Vagina (tissue), 2 donors: ENCODE measurements at places on chromosomes 4 and X. TPM values are rescaled to one million over a fixed set of nuclear protein-coding genes. Genes with fewer than 3 reads are reported as not detected.
A peak's percentile ranks its signal among the peaks of the same experiment; 100 is the strongest.

The CYTL1 gene
- total RNA-seq = 2.0 TPM

The FATE1 gene
- total RNA-seq = not detected

The UGT2B17 gene
- not detected for total RNA-seq

The ASB5 gene
- 5.9 TPM for total RNA-seq

The MAGEA1 gene
- not detected for total RNA-seq

The EIF1AX gene
- total RNA-seq = 47.6 TPM

The NAA11 gene
- total RNA-seq = not detected

The FGA gene
- total RNA-seq = not detected

The CTAG1A gene
- not detected for total RNA-seq

The CLCN3 gene
- 19.6 TPM for total RNA-seq

The RTL5 gene
- 4.4 TPM for total RNA-seq

DNA sequence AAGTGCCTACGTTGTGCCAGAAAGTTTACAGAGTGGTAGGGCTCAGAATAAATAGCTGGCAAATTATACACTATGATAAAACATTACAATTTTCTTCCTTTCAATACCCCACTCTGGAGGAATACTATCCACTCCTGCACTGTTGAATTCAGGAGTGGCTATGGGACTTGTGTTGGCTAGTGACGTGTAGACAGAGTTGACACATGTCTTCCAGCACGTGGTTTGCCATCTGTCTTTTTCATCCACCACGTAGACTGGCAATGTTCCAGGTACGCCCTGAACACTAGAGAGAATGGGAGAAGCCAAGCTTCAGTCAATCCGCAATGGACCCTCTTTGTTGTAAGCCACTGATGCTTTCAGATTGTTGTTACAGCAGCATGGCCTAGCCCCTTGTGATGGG, 168.8 kb upstream of the RBPJ start:
- no peak for DNase-seq

DNA sequence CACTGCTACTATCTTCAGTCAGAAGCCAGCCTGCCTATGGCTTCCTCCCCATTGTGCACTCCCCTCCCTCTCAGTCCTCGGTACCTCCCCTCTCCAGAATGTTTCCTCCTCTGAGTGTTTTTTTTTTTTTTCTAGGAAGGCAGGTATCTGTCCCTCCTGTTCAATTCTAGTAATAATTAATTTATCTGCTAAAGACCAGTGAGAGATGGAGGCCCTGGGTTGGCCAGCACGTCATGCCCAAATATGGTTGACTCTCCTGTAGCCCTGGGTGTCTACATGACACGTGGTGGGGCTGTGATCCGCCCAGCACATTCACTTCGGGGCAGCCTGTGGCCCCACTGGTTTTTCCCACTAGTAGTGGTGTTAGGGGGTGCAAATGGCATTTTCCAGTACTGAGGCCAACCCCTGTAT, 1.8 kb downstream of the FLNA start:
- no peak for DNase-seq

- no peak for DNase-seq
Observed at GRCh38 chr4:143337600-143338287, 1.1 kb downstream of the GAB1 start.

DNA sequence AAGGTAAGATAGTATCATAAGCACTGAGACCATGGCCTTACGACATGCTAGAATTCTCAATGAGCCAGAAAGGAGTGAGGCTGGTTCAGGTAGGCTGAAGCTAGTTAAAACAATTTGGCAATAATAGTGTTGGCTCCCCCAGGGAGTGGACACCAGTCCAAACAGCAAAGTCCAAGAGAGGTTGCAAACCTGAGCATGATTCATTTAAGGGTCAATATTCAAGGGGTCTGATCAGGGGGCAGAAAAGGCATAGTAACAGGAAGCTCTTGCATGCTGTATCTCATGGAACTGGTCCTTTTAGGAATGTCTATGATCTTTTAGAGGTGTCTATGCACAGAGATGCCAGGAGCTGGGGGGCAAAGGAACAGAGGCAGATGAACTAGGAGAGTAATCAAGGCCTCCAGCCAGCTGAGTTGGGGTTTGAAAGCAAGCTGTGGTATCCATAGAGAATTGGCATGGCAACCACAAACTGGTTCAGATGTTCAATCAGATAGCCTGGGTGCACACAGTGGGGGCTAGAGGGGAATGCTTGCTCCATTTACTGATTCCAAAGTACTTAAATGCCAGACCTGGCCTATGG, 5.1 kb downstream of the GJB1 start:
- DNase-seq = no peak

GRCh38 chr4:165700855-165701254, 172.2 kb upstream of the TLL1 start:
- no peak for DNase-seq

- DNase-seq = no peak
Observed at GRCh38 chrX:118219866-118220265, 103.3 kb upstream of the KLHL13 start.

DNA sequence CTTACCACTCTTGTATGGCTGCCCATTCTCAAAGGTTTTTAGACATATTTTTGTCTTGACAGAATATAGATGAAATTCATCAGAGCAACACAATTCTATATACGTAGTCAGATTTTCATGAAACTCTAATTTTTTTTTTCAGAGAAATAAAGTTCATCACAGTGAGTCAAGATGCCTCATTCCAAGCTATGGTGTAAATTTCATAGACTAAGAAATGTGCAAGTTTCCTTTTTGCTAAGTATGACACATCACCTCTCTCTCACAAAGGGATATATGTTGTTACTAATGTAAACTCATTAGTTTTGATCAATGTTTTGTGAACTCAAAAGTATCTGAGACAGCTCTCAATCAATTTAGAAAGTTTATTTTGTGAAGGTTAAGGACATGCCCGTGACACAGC, 60.4 kb upstream of the ATXN3L start:
- no peak for DNase-seq

DNA sequence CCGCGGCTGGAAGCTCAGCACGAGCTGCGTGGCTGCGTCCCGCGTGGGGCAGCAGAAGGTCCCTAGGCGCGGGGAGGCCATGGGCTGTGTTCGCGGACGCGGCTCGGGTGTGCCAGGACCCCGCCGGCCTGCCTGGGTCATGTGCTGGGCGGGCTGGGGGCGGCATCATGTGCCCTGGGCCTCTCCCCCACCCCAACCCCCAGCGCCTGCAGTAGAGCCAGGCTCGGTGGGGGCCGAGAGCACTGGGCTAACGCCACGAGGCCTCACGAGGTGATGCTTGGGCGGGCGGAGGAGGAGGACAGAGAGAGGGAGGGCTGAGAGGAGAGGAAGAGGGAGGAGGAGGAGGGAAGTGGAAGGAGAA, at the start of gene GPR143:
TSS of gene GPR143 (minus strand) at position 111 of the 361 bp plus-strand sequence. CDS start at position 81, 30 bp downstream.
- DNase-seq = no peak

- no peak for DNase-seq
Observed at GRCh38 chr4:67575232-67576058, 16.9 kb downstream of the STAP1 start.

DNA sequence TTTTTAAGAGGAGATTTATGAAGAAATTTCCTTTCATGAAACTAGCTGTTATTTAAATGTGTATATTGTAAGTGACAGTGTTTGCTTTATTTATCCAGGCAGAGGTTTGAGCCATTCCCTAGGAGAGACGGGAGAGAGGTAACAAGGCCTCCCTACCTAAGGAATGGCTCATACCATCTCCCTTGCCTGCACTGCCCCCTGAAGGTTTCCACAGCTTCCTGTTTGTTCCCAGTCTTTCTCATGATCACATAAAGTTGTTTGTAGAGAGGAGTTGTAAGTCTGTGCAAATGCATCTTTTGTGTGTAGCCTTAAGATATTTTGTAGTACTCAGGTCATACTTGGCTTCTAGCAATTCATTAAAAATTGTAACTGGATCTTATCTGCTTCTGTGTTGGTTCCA, 1504.5 kb upstream of the PCDH10 start:
- DNase-seq = no peak

GRCh38 chrX:13270360-13270759, 49.5 kb downstream of the ATXN3L start:
- no peak for DNase-seq

GRCh38 chr4:105057370-105058105, 89.1 kb upstream of the TET2 start:
- no peak for DNase-seq

DNA sequence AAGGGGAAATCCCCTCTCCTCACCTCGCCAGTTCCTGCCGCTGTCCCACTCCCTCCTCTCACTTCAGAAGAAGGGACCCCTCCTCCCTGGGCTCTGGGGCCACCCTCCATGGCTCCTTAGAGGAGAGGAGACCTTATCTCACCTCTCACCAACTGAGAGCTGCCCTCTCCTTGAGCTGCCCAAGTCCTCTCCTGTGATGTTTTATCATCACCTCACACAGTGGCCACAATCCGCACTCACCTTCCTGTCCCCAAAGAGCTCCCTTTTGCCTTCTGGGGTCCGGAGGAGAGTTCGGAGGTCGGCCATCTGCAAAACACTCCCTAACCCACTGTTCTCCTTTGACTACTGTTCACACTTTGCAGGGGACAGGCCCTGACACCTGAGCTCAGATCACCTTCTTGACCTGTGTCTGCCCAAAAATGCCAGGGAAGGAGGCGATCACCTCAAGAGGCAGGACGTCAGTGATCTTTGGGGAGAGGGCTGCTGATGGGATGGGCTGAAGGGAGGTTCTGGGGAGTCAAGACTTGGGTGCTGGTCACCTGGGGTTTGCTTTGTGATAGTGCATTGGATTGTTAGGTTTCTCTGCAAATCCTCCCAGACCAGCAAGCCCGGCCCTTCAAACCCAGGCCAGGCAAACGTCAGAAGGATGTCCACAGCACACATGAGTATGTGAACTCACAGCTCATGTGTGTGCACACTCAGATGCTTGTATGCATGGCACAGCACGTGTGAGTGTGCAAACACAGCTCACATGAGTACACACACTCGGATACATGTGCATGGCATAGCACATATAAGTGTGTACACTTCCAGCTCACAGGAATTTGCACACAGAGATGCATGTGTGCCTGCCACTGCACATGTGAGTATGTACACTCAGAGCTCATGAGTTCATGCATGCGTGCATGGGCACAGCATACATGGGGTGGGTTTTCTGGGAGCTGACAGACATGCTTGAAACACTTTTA, 41.8 kb downstream of the HTRA3 start:
- DNase-seq = no peak

DNA sequence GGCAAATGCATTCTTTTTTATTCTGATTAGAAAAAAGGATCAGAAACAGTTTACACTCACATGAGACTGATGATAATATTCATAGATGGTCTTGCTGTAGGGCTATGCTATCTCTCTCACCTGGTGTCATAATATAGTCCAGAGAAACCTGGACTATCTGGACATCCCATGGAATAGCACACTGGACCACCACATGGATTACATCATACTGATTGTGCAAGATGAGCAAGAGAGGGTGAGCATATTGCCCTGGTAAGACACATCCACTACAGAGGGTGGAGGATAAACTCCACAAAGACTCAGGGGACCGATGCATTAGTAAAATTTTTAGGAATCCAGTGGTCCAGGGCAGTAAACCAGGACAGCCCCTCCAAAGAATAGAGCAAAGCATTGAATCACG, 8.2 kb downstream of the SYN1 start:
- DNase-seq = peak; percentile 37

DNA sequence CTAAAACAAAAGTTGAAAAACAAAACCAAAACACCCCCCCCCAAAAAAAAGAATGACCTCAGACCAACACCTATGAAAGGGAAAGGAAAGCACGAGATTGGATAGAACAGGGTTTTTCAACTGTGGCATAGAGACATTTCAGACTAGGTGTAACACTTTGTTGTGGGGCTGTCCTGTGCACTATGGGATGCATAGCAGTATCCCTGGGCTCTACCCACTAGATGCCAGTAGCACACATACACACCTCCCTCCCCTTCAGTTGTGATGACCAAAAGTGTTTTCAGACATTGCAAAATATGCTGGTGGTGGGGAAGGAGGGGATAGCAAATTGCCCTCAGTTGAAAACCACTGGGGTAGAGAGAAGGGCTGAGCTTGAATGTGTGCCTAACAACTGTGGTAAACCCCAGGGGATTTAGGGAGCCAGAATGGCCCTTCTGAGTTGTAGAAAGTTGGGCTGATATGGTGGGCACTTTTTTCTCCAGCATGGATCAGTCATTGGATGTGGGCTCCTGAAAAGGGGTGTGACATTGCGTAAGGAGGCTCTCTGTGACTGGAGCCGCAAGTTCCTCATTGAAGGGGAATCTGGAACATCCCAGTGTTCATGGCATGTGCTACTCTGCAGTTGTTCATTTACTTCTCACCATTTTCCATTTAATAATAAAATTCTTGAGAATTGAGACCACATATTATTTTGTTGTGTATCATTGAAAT, 8.8 kb upstream of the GEMIN8 start:
- DNase-seq = no peak

- no peak for DNase-seq
Observed at GRCh38 chrX:123590842-123591486, 141.9 kb downstream of the THOC2 start.

- no peak for DNase-seq
Observed at GRCh38 chr4:176300565-176300964, 19.2 kb upstream of the SPCS3 start.

- DNase-seq = no peak
Observed at GRCh38 chr4:123315617-123316016, 81.0 kb upstream of the SPRY1 start.

DNA sequence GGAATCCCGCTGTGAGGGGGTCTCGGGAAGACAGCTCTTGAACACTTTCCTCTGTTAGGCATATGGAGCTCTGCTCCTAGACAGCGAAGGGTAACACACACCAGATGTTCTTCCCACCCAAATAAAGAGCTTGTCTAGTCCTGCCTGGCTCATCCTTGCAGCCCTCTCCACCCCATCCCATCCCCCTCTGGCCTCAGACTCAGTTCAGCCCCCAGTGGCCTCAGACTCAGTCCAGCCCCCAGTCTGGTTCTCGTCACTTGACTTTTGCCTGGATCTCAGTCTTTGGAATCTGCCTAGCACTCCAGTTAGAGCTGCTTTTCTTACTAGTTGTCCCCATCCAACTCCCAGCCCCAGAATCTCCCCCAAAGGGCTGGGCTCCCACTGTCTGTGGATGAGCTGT, 14.9 kb downstream of the RAB33A start:
- DNase-seq = no peak

DNA sequence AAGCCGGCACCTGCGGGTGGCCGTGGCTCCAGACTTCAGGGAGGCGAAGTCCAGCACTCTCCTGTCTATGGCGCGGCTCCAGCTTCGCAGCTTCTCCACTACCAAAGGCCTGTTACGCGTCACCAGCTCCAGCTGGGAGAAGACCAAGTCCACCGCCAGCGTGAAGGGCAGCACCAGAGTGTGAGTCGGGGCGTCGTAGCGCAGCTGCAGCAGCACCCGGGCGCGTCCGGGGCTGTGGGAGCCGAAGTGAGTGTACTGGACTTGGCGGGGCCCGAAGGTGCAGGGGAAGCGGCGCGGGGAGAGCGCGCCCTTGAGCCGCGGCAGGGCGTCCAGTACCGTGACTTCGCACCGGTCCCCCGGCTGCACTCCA, 444 bp downstream of the FREM3 start:
- no peak for DNase-seq
